Glutamatergic neuron (in vitro differentiated cells): ENCODE measurements at places on chromosomes 11 and 22. TPM values are rescaled to one million over a fixed set of nuclear protein-coding genes. Genes with fewer than 3 reads are reported as not detected.

DNA sequence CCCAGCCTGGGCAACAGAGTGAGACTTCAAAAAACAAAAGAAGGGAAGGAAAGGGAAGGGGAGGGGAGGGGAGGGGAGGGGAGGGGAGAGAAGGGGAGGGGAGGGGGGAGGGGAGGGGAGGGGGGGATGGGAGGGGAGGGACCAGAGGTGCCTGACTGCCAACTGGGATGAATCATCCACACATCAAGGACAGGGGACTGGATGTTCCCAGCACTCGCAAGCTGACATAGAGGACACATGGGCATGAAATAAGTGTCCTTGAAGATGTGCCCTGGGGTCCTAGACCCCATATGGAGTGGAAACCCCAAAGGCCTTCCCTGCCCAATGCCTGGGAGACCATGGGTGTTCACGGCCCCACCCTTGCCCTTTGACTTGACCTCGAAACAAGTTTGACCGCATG, 19.8 kb downstream of the TST start:
- DNase-seq: no peak

DNA sequence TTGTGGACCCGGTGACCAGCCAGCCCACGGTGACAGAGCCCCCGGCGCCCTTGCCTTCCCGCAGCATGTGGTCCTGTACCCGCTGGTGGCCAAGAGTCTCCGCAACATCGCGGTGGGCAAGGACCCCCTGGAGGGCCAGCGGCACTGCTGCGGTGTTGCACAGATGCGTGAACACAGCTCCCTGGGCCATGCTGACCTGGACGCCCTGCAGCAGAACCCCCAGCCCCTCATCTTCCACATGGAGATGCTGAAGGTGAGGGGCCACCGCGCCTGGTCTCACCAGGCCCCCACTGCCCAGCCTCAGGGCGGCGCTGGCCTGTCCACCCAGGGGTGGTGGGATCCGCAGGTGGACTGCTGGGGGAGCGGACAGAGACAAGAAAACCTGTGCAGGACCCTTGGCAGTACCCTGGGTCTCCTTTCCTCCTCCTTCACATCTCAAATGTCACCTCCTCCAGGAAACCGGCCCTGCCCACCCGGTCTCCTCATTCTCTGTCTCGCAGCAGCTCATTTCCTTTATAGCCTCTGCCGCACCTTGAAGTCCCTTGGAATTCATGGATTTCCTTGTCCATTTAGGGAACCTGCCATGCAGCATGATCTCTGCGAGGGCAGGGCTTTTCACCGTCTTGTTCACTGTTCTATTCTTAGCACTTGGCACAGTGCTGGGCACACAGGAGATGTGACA, 6.5 kb downstream of the AIP start:
- DNase-seq: no peak

Gene CNGA4
- total RNA-seq: not detected

Gene MIAT
- total RNA-seq: 1,100 TPM
